ENCODE measurements at places on chromosomes 7 and 10.

DNA sequence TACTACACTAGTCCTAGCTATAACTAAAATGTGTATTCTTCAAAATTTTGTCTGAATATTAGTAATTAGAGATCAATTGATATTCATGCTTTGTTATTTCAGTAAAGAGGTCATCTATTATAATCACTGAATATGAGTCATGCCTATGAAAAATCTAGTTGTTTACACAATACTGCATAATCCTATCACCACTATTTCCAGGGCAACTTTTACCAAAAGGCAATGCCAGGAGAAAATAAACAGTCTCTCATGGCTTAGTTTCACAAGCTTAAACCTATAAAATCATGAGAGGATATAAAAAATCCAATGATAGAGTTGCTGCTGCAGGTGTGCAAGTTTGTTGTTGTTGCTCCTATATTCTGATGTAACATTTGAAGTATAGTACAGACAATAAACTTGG lies 149.9 kb upstream of the COL1A2 start:
- peak; percentile 46 for DNase-seq
- H3K27me3 ChIP-seq = 0 out of 2 replicates have a peak, but pooled peaks cover 4% of the 10 kb centered on the region
- peaks cover 9% of the 10 kb centered on the region for H3K4me1 ChIP-seq

- H3K27ac ChIP-seq = no peak overlapping the region
- H3K36me3 ChIP-seq = no peaks in the 10 kb centered on the region
- H3K4me3 ChIP-seq = peak overlapping the region; percentile 79
Measured at GRCh38 chr7:27154901-27155815, 1.3 kb downstream of the HOXA7 start.

- no peak overlapping the region for H3K27ac ChIP-seq
- no peak overlapping the region for H3K4me3 ChIP-seq
- no peak for DNase-seq
- H3K4me1 ChIP-seq = peaks cover 6% of the 10 kb centered on the region
Measured at GRCh38 chr10:93594518-93594917, 6.5 kb downstream of the RBP4 start.

GRCh38 chr10:60257767-60258428 lies 131.8 kb downstream of the ANK3 start:
- no peak for DNase-seq
- H3K4me3 ChIP-seq = no peak overlapping the region
- no peaks in the 10 kb centered on the region for H3K27me3 ChIP-seq
- H3K4me1 ChIP-seq = no peaks in the 10 kb centered on the region
- no peaks in the 10 kb centered on the region for H3K36me3 ChIP-seq
- no peak overlapping the region for H3K27ac ChIP-seq

DNA sequence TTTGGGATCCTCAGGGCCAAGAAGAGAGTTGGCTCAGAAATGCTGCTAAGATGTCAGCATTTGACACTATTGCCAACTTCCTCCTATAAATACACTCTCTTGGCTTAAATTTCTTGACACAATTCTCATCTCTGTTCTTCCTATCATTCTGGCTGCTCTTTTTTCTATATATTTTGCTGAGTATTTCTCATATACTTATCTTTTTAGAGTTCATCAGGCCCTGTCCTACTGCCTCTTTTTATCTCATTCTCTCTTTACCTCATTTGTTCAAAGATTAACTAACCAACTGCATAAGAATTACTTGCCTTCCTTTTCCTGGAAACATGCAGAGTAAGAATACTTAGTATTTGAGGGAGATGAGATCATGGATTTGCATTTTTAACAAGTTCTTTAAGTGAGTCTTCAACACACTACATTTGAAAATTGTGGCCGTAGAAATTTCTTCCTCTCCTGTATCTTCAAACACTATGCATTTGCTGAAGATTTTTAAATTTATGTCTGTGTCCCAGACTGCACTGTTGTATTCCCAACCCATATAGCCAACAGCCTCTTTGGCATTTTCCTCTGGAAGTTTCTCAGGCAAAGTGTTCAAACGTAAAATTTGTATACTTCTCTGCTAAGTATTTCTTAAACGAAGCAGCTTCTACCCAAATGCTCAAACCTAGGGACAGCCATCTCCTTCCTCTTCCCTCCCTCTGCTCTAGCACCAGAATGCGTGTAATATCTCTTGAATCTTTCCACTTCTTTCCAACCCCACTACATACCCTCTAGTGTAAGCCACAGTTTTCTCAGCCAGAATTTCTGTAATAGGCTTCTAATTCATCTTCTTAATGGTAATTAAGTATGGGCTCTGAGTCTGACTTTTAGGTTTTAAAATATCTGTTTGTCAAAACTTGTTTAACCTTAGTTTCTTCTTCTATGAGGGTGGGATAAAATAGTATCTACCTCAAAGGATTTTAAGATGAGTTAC lies 35.5 kb downstream of the ARL4A start:
- H3K27ac ChIP-seq = no peak overlapping the region
- peaks cover 33% of the 10 kb centered on the region for H3K4me1 ChIP-seq
- no peak for DNase-seq
- H3K36me3 ChIP-seq = no peaks in the 10 kb centered on the region

DNA sequence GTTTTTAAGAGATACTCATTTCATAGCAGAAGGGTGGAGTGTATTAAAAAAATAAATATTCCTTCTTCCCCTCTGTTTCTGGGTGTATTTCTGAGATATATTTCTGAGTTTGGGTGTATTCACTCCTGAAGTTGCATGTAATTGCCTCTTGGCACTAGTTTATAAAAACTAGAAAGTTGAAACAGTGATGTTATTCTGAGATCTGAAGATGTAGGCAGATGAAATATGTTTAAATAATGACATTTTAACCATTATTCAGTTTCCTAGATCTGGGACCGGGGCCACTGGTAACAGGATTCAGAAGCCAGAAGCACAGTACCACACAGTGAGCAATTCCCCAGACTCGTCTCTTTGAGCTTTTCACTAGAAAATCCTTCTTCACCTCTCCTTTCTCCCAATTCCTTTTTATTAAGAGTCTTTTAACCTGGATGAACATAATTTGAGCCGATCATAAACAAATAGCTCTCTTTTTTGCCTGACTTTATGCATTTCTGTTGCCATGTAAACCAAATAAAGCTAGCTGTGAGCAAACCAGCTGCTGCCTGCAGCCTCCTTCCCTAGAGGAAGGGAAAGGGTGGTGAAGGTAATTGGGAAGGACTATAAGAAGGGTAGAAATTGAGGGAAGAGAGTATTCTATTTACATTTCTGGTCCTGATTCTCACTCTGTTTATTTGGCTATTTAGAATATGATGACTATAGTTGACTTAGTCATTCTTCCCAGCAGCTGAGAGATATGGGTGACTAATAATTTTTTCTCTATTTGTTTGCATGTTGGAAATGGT lies 101.8 kb upstream of the STRIP2 start:
- H3K27me3 ChIP-seq = no peaks in the 10 kb centered on the region
- peak; percentile 80 for DNase-seq
- no peak overlapping the region for H3K4me3 ChIP-seq
- peak overlapping the region; percentile 79 for H3K27ac ChIP-seq
- H3K36me3 ChIP-seq = no peaks in the 10 kb centered on the region

DNA sequence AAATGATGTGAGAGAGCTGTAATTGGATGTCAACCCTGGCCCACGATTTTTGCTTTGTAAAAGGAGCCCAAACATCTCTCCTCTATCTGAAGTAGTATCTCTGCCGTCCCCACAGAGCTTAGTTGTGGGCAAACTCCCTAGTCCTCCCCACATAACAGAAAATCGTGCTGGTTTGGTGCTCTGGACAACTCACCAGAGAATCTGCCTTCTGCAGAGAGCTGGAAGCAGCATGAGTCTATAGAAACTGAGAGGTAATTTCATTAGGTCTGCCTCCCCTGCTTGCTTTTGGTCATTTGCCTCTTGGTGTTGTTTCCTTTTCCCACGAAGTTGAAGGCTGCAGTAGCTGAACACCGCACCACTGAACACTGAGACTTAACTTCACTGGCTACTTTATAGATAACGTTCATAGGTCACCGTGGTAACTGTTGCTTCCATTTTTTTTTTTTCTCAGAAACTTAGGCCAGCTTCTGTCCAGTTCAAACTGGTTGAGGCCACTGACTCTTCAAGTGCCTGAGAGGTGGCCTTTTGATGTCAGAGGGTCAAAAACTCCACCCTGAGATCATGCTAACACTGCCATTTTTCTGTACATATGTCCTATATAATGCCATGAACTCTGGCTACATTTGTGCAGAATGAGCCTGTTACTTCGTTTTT lies 3.3 kb upstream of the CDCA7L start:
- DNase-seq = no peak
- peaks cover 13% of the 10 kb centered on the region for H3K4me1 ChIP-seq
- no peaks in the 10 kb centered on the region for H3K36me3 ChIP-seq
- H3K27ac ChIP-seq = no peak overlapping the region
- no peaks in the 10 kb centered on the region for H3K27me3 ChIP-seq
- no peak overlapping the region for H3K4me3 ChIP-seq

DNA sequence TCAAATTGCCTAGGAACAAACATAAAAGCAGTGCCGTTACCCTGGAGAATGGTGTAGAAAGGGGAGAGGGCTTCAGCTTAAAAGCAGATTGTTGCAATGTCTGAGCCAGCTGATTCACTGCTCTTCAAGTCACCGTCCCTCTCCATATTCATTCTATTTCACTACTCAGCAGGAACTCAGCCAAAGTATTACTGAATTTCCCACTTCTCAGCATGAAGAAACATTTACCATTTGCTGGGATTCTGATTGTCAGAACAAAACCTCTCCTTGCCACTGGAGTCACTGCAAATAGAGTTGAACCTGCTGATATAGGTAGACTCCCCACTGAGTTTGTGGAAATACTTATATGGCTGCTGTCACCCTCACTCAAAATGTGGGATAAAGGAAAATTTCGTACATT lies 71.7 kb downstream of the PPP1R17 start:
- no peak overlapping the region for H3K4me3 ChIP-seq
- no peaks in the 10 kb centered on the region for H3K4me1 ChIP-seq
- DNase-seq = no peak

- peak; percentile 18 for DNase-seq
- H3K27ac ChIP-seq = no peak overlapping the region
- H3K4me1 ChIP-seq = peaks cover 21% of the 10 kb centered on the region
- no peaks in the 10 kb centered on the region for H3K27me3 ChIP-seq
- H3K4me3 ChIP-seq = peak overlapping the region; percentile 88
Measured at GRCh38 chr7:23012908-23013714, 819 bp downstream of the HYCC1 start.

GRCh38 chr7:19375976-19376375 lies 230.8 kb upstream of the FERD3L start:
- H3K4me3 ChIP-seq = no peak overlapping the region
- H3K4me1 ChIP-seq = no peaks in the 10 kb centered on the region

DNA sequence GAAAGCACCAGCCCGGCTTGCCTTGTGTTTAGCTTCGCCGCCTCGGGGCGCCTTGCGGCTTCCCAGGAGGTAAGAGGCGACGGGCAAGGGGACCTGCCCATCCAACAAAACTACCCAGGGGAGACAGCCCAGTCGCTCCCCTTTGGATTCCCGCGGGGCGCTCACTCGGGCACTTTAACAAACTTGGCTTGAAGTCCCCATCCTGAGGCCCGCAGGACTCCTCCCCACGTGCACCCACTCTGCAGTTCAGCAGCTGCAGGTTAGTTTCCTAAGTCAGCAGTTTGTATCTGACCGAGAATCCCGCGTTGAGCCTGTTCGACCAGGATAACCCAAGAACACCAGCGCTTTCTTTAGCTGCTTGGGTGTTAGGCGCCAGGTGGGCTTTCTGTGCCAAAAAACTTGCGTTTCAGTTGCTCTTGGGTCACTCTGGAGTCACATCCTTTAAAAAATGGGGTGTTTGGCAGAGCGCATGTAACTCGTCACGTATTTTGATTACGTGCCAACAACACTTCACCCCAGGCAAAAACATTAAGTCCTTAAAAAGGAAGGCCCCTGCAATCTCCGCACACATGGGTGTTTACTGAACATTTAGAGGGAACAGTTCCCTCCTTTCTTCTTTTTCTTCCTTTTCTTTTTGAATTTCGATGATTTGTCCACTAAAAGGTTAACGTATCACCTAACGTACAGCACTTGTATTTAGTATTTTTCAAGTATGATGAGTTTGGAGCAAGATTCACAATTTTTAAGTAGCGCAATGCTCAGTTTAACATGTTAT lies 876 bp downstream of the DNAH11 start:
- peak overlapping the region; percentile 69 for H3K4me3 ChIP-seq
- peak; percentile 55 for DNase-seq
- peaks cover 65% of the 10 kb centered on the region for H3K27me3 ChIP-seq
- peaks cover 15% of the 10 kb centered on the region for H3K4me1 ChIP-seq

GRCh38 chr7:127059475-127059874 lies 193.3 kb downstream of the GRM8 start:
- DNase-seq = no peak
- H3K27me3 ChIP-seq = no peaks in the 10 kb centered on the region
- H3K36me3 ChIP-seq = no peaks in the 10 kb centered on the region
- H3K4me1 ChIP-seq = no peaks in the 10 kb centered on the region

- no peak for DNase-seq
- H3K4me3 ChIP-seq = no peak overlapping the region
- H3K27ac ChIP-seq = no peak overlapping the region
- no peaks in the 10 kb centered on the region for H3K36me3 ChIP-seq
Measured at GRCh38 chr10:48983648-48984351, 44.2 kb upstream of the LRRC18 start.

DNA sequence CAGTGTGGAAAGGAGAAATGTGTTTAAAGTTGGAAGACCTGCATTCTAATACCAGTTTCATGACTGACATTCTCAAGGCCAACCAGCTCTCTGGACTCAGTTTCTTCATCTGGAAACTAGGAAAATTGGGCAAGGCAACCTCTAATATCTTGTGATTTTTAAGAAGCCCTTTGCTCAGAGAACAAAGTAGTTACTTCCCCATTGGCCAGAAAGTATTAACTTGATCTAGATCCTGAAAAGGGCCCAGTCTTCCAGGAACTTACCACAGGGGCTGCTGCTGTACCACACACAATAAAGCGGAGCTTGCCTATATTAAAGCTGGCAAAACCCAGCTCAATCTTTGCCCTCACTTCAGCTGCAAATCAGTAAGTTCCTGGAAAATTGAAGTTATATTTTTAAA lies 155.6 kb upstream of the ADO start:
- DNase-seq = no peak
- no peaks in the 10 kb centered on the region for H3K27me3 ChIP-seq
- H3K36me3 ChIP-seq = no peaks in the 10 kb centered on the region
- H3K4me3 ChIP-seq = no peak overlapping the region
- H3K4me1 ChIP-seq = peaks cover 24% of the 10 kb centered on the region

- peaks cover 6% of the 10 kb centered on the region for H3K4me1 ChIP-seq
- H3K27me3 ChIP-seq = no peaks in the 10 kb centered on the region
- H3K4me3 ChIP-seq = no peak overlapping the region
- H3K27ac ChIP-seq = no peak overlapping the region
- no peak for DNase-seq
- H3K36me3 ChIP-seq = no peaks in the 10 kb centered on the region
Measured at GRCh38 chr10:33519130-33519860, 184.8 kb upstream of the NRP1 start.

Measured in PC-3 (cell line).